ENCODE measurements at places on chromosomes 5 and 9. TPM values are rescaled to one million over a fixed set of nuclear protein-coding genes. Genes with fewer than 3 reads are reported as not detected.

Gene OR1J2
- not detected for total RNA-seq

Gene ACOT12
- total RNA-seq: not detected

Gene CFAP157
- not detected for total RNA-seq

Gene DIRAS2
- total RNA-seq: 0.28 TPM

Gene CDH9
- total RNA-seq: 0.31 TPM

Gene F2RL2
- total RNA-seq: not detected

Gene CER1
- total RNA-seq: 2.4 TPM

Gene HTR1A
- total RNA-seq: 4.7 TPM

Gene IL4
- total RNA-seq: not detected

GRCh38 chr5:67246546-67247268 lies 50.1 kb upstream of the CD180 start:
- H3K4me3 ChIP-seq: no peak overlapping the region
- H3K27me3 ChIP-seq: no peaks in the 10 kb centered on the region
- H3K36me3 ChIP-seq: no peaks in the 10 kb centered on the region
- DNase-seq: no peak

GRCh38 chr5:1538276-1538675 lies 14.5 kb upstream of the LPCAT1 start:
- no peak for DNase-seq
- H3K27me3 ChIP-seq: no peaks in the 10 kb centered on the region
- H3K27ac ChIP-seq: no peak overlapping the region

DNA sequence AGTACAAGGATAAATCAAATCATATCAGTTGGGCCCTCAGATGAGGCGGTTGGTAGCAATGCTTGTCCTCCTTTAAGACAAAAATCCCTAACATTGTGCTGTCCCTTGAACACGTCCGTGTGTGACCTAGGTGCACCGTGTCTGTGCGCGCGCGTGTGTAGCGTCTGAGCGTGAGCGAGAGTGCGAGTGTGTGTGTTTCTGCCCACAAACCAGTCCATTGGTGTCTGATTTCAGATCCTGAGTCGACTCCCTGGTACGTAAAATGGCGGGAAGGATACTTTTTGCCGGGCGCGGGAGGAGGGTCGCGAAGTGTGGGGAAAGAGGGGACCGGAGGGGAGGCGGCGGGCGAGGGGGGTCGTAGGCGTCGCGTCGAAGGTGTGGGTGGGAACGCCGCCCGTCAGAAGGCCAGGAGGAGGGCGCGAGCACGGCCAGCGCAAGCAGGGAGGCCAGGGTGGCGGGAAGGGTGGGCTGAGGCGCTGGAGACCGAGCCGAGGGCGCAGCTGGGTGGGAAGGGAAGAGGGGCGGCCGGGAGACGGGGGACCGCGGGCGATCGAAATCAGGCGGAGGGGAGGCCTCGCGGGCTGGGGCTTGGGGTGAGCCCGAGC lies 8.9 kb downstream of the OTP start:
- peaks cover 100% of the 10 kb centered on the region for H3K27me3 ChIP-seq
- H3K4me3 ChIP-seq: peak overlapping the region; percentile 55
- H3K4me1 ChIP-seq: peaks cover 23% of the 10 kb centered on the region
- no peaks in the 10 kb centered on the region for H3K36me3 ChIP-seq

DNA sequence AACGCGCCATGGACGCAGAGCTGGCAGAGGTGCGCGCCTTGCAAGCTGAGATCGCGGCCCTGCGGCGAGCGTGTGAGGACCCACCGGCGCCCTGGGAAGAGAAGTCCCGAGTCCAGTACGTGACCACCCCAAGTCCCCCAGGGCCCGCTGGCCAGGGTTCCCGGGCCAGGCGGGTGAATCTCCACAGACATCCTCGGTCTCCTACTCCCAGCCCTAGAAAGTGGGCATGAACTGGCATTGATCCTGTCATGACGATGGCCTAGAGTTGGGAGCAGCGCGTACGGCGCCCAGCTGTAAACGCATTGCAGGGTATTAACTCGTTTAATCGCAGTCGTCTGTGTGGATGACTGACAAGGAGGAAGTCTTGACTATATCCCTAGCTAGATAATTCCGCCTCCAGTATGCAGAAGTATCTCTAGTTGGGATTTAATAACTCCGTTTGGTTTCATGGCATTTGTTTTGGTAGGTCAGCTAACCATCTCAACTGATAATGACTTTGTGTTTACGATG lies 293 bp downstream of the CENPP start:
- peak overlapping the region; percentile 87 for H3K4me3 ChIP-seq
- H3K36me3 ChIP-seq: peaks cover 19% of the 10 kb centered on the region
- H3K4me1 ChIP-seq: peaks cover 19% of the 10 kb centered on the region
- H3K27me3 ChIP-seq: no peaks in the 10 kb centered on the region

DNA sequence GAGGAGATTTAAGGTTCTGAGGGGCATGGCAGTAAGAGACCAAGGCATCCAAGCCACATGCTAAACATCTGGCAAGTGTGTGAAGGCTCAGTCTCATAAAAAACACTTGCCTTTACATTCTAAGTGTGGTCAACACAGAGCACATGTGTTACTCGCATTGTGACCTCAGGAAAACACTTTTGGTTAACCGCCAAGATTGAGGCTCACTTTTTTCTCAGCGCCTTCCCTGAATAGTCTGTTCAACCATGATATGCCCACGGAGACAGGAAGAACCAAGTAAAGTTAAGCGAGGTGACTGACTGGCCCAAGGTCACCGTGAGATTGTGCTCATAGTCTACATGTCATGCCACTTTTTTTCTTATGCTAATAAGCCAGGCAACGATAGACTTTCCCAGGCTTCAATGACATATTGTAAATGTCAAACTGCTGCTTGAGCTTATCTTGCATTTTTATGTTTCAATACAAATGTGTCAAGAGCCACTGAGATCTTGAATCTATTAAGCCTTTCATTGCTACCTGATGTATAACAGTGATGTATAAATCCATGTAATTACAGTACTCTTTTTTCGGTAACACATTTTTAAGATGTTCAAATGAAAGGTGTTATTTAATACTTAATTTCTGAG lies 21.1 kb upstream of the IL9 start:
- H3K27me3 ChIP-seq: no peaks in the 10 kb centered on the region
- no peaks in the 10 kb centered on the region for H3K36me3 ChIP-seq
- no peaks in the 10 kb centered on the region for H3K4me1 ChIP-seq
- no peak overlapping the region for H3K4me3 ChIP-seq
- no peak overlapping the region for H3K27ac ChIP-seq
- no peak for DNase-seq

DNA sequence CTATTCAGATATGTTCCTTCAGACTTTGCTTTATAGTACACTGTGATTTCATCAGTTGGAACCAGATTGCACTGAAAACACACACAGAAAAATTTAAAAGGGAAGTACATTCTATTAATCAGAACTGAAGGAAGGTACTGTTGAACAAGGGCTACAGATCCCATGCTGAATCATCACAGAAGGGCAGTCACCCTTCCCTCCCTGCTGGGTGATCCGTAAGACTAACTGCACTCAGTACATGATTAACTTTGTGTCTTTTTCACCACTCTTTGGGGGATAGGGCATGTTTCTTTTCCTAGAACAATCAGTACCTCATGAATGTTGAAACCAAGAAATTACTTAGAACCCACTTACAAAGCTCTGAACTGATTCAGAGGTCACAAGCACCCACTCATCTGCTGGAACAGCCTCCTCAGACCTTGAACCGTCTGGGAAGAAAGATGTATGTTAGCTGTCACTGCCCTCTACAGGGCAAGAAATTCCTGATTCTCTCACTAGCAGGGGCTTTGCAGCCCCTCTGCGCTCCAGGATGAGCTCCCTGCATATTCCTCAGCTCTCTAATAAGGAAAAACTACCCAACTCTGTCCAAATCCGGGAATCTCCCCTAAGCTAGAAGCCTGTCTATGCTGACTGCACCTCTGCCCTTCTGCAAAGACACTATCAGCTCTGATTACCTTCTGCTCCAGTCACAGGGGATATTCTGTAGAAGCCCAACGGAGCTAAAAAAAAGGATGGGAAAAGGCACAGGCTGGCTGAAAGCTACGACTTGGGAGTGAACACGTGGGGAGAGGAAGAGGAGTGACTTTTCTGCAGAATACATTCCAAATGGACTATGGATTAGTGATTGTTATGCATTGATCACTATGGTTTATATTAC lies 51.0 kb downstream of the IARS1 start:
- H3K27ac ChIP-seq: no peak overlapping the region
- peak; percentile 18 for DNase-seq
- H3K36me3 ChIP-seq: peaks cover 100% of the 10 kb centered on the region
- no peak overlapping the region for H3K4me3 ChIP-seq
- no peaks in the 10 kb centered on the region for H3K4me1 ChIP-seq
- no peaks in the 10 kb centered on the region for H3K27me3 ChIP-seq

DNA sequence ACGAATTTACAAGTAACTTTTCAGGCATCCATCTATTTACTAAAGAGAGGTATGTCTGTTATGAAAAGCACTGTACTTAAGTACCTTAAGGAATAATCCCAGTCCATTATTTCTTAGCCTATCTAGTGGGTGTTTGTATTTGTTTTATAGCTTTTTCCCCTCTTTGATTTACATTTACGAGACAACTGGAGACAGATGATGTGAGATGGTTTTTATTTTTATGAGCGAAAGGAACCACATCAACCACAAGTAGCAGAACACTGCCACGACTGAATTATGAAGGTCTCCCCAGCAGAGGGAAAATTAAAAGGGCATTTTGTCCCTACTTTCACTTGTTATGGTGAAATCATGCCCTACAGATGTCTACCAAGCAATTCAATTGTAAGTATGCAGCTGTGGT lies 357.8 kb downstream of the NFIB start:
- H3K27ac ChIP-seq: no peak overlapping the region
- H3K4me3 ChIP-seq: no peak overlapping the region
- H3K27me3 ChIP-seq: no peaks in the 10 kb centered on the region
- H3K4me1 ChIP-seq: peaks cover 29% of the 10 kb centered on the region

- DNase-seq: peak; percentile 28
- H3K4me1 ChIP-seq: peaks cover 10% of the 10 kb centered on the region
- no peaks in the 10 kb centered on the region for H3K27me3 ChIP-seq
- peak overlapping the region; percentile 77 for H3K4me3 ChIP-seq
- H3K36me3 ChIP-seq: no peaks in the 10 kb centered on the region
Measured at GRCh38 chr9:14993901-14994554, 83.8 kb upstream of the FREM1 start.

- no peak overlapping the region for H3K4me3 ChIP-seq
- no peak overlapping the region for H3K27ac ChIP-seq
- 0 out of 2 replicates have a peak, but pooled peaks cover 9% of the 10 kb centered on the region for H3K4me1 ChIP-seq
- no peaks in the 10 kb centered on the region for H3K27me3 ChIP-seq
Measured at GRCh38 chr9:28332648-28333047, 759.4 kb upstream of the C9orf72 start.

- H3K36me3 ChIP-seq: no peaks in the 10 kb centered on the region
- H3K4me3 ChIP-seq: peak overlapping the region; percentile 72
- peaks cover 97% of the 10 kb centered on the region for H3K27me3 ChIP-seq
- H3K4me1 ChIP-seq: peaks cover 44% of the 10 kb centered on the region
Measured at GRCh38 chr9:37038302-37038942, 4.4 kb upstream of the PAX5 start.

GRCh38 chr5:36569491-36569890 lies 36.9 kb upstream of the SLC1A3 start:
- no peaks in the 10 kb centered on the region for H3K4me1 ChIP-seq
- DNase-seq: no peak
- no peak overlapping the region for H3K27ac ChIP-seq
- no peaks in the 10 kb centered on the region for H3K36me3 ChIP-seq
- H3K4me3 ChIP-seq: no peak overlapping the region

DNA sequence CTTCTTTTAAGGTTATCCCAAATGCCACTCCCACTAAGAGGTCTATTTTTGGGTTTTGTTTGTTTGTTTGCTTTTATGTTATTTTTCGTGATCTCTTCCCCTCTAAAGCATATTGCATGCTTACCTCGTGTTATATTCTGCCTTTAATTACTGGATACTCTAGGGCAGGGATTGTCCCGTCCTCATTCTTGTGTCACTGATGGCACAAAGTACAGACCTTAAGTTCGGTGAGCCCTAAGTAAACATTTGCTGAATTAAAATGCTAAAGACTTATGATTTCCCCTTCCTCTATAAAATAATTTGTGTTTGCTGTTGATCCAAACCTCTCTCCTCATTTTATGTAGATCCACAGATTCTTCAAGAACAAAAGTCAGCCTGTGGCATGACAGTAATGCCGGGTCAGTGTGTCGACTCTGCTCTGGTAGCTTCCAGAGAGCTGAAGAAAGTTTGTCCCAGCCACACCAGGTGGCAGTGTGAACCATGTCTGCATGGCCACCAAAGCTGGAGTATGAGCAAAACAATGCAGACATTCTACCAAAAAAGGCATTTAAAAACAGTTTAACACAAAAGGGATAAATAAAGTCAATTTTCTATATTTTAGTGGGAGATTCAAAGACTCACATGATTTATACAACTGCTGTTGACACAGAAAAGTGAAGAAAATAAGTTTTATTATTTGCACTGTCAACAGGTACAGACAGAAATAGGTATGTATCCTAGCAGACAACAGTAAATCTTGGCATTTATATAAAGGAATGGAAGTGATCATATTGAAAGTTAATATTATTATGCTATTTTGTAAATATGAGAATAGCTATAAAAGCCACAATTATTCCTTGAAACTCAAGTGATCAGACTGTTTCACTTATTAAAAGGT lies 17.9 kb upstream of the POC5 start:
- H3K27me3 ChIP-seq: no peaks in the 10 kb centered on the region
- DNase-seq: peak; percentile 79
- H3K27ac ChIP-seq: no peak overlapping the region
- no peaks in the 10 kb centered on the region for H3K4me1 ChIP-seq

- H3K4me3 ChIP-seq: no peak overlapping the region
- no peaks in the 10 kb centered on the region for H3K27me3 ChIP-seq
- DNase-seq: no peak
- H3K27ac ChIP-seq: no peak overlapping the region
- peaks cover 16% of the 10 kb centered on the region for H3K4me1 ChIP-seq
Measured at GRCh38 chr9:68750255-68750654, 45.2 kb downstream of the PIP5K1B start.

DNA sequence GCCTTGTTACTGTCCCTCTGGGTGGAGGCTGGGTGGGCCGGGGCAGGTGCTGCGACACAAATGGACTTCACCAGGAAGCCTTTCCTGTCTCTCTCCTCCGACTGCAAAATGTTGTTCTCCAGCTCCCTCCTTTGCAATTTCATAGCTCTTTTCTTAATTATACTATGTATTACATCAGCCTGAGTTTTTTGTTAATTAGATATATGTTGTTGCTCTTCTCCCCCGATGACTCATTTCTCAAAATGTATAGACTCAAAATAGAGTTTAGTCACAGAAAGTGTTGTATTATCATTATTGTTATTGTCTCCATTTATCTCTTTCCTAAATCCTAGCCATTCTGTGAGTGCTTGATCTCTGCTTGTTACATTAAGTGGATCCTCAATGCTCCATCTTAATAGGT lies 122.4 kb upstream of the OSMR start:
- H3K4me3 ChIP-seq: no peak overlapping the region
- H3K4me1 ChIP-seq: 0 out of 2 replicates have a peak, but pooled peaks cover 5% of the 10 kb centered on the region
- no peaks in the 10 kb centered on the region for H3K36me3 ChIP-seq
- no peak overlapping the region for H3K27ac ChIP-seq
- no peak for DNase-seq
- no peaks in the 10 kb centered on the region for H3K27me3 ChIP-seq

- peak; percentile 36 for DNase-seq
- peaks cover 42% of the 10 kb centered on the region for H3K27me3 ChIP-seq
- H3K27ac ChIP-seq: no peak overlapping the region
- peak overlapping the region; percentile 80 for H3K4me3 ChIP-seq
Measured at GRCh38 chr5:181189363-181189961, 15.5 kb downstream of the TRIM7 start.
